ENCODE measurements at places on chromosomes 4 and X.

GRCh38 chr4:89486042-89486441 lies 178.4 kb upstream of the GPRIN3 start:
- DNase-seq: no peak
- no peak overlapping the region for H3K27ac ChIP-seq
- no peaks in the 10 kb centered on the region for H3K36me3 ChIP-seq
- H3K4me3 ChIP-seq: no peak overlapping the region

GRCh38 chr4:84146300-84146959 lies 352.7 kb downstream of the NKX6-1 start:
- no peaks in the 10 kb centered on the region for H3K4me1 ChIP-seq
- no peak for DNase-seq
- H3K27ac ChIP-seq: no peak overlapping the region
- no peaks in the 10 kb centered on the region for H3K27me3 ChIP-seq

- peaks cover 6% of the 10 kb centered on the region for H3K4me1 ChIP-seq
- DNase-seq: no peak
- no peak overlapping the region for H3K27ac ChIP-seq
Measured at GRCh38 chr4:26384380-26385057, 63.7 kb downstream of the RBPJ start.

DNA sequence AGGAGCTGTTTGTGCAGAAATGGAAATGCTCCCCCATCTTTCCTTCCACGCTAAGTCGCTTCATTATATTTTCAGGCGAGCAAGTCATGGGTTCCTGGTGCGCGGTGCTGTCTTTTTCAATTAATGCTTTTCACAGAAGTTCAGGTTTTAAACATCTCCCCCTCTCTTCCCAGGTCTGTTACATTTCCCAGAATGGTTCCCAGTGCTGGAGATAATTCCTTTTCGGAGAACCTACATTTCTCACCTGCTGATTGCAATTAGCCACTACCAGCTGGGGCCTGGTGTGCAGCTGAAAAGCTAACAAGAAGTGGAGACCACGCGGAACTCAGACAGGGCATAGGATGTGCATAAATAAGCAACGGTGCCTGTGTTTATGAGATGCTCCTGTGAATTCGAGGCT lies 217.8 kb downstream of the MID1IP1 start:
- no peaks in the 10 kb centered on the region for H3K36me3 ChIP-seq
- H3K4me3 ChIP-seq: no peak overlapping the region
- no peak overlapping the region for H3K27ac ChIP-seq

DNA sequence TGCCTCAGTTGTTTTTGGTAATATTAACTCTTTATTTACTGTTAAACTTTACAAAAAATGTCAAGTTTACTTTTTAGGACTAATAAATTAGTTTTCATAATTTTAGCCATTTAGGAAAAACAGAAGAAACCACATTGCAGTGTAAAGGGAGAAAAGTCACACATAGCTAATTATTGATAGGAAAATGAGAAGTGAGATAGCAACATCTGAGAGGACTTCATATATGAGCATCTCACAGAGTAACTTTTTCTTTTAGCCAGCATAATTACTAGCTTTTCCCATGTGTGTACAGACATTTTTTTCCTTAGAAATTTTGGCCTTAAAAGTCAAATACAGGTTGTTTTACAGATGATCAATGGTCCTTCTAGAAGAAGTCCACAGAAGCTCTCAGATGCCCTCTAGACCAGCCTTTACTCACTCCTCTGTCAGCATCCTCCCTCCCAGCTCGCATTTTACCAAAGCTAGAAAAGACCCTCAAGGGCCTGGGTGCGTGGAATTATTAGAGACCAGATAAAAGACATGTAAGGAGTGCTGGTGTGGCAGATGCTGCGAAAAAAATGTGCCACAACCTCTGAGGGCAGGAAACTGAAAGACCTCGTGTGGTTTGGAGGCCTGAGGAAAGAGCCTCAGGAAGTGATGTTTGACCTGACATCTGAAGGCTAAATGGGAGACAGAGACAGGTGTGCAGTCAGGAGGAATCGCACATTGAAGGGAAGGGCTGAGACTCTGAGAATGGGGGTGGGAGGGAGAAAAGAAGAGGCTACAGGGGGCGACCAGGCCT lies 156.9 kb downstream of the CBR4 start:
- peaks cover 25% of the 10 kb centered on the region for H3K36me3 ChIP-seq
- H3K4me3 ChIP-seq: peak overlapping the region; percentile 50
- H3K27ac ChIP-seq: peak overlapping the region; percentile 63
- peaks cover 5% of the 10 kb centered on the region for H3K27me3 ChIP-seq
- DNase-seq: no peak

DNA sequence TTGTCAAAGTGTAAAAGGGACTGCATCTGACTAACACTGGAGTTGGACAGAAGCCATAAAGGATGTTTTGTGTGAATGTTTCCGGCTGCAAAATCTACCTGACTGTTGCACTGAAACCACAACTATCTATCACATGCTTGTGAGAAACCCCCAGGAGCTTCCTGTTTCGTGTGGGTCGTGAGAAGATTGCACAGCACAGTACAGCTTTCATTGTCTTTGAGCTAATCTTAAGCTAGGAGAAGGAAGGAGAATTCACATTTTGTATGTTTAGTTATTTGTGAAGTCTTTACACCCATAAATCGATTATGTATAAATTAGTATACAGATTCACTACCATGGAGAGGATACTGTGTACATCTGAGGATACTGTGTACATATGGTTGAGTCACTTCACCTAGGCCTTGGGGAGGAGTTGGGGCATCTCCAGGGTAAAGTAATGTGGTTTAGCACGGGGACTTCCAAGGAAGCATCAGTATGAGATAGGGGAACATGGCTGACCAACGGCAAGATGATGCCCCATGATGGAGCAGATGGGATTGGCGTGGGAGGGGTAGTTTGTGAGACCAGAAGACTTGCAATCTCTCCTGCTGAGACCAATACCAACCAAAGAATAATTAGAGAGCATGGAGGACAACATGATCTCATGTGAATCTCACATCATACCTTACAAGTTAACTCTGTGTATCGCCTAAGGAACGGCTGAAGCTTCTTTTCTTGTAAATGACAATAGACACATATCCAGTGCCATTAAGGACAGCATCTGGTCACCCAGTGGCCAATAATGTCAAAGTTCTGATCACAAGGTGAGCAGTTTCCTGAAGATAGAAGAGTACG lies 43.1 kb upstream of the FAM9C start:
- DNase-seq: peak; percentile 73
- H3K4me1 ChIP-seq: peaks cover 87% of the 10 kb centered on the region
- peak overlapping the region; percentile 79 for H3K4me3 ChIP-seq
- peaks cover 2% of the 10 kb centered on the region for H3K36me3 ChIP-seq
- no peaks in the 10 kb centered on the region for H3K27me3 ChIP-seq

DNA sequence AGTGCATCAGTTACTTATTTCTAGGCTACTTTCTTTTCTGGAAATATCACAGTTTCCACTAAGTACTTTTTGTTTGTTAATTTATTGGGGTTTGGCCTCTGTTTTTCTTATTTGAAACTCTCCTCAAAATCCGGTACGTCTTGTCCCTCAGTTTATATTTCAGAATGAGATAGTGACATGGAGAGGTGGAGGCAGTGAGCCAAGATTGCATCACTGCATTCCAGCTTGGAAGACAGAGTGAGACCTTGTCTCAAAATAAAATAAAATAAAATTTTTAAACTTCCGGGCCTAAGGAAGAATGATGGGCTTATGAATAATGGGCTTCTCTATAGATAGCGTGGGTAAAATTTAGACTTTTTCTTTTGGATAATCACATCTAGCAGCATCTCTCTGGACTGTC lies 567.8 kb downstream of the TRIML1 start:
- DNase-seq: no peak
- H3K27ac ChIP-seq: no peak overlapping the region
- no peaks in the 10 kb centered on the region for H3K4me1 ChIP-seq

GRCh38 chr4:108287834-108288413 lies 119.2 kb upstream of the LEF1 start:
- H3K27ac ChIP-seq: no peak overlapping the region
- no peak overlapping the region for H3K4me3 ChIP-seq
- H3K27me3 ChIP-seq: no peaks in the 10 kb centered on the region
- H3K36me3 ChIP-seq: no peaks in the 10 kb centered on the region
- no peak for DNase-seq
- peaks cover 5% of the 10 kb centered on the region for H3K4me1 ChIP-seq

DNA sequence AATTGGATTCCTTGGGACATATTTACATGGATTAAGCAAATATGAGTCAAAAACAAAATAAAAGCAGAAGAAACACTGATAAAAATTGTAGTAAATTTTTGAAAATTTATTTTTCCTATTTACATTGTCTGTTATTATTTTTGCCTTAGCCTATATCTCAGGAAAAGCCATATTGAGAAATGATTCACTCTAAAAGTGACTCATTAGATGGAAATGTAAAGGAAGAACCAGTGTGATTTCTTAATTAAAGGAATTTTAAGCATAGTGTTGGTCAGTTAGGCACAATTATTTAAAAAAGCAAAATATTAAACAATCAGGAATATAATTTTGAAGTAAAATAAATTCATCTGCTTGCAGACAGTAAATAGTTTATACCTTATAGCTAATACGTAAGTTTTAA lies 167.4 kb upstream of the NAP1L5 start:
- peaks cover 10% of the 10 kb centered on the region for H3K27me3 ChIP-seq
- no peak overlapping the region for H3K27ac ChIP-seq
- H3K4me1 ChIP-seq: no peaks in the 10 kb centered on the region
- no peak for DNase-seq
- no peak overlapping the region for H3K4me3 ChIP-seq

GRCh38 chr4:107993969-107994368 lies 4.3 kb downstream of the HADH start:
- H3K4me3 ChIP-seq: peak overlapping the region; percentile 43
- peaks cover 16% of the 10 kb centered on the region for H3K36me3 ChIP-seq
- DNase-seq: no peak
- no peak overlapping the region for H3K27ac ChIP-seq

GRCh38 chr4:46931981-46932380 lies 22.9 kb upstream of the COX7B2 start:
- peak; percentile 2 for DNase-seq
- H3K27me3 ChIP-seq: no peaks in the 10 kb centered on the region
- no peak overlapping the region for H3K27ac ChIP-seq
- no peaks in the 10 kb centered on the region for H3K36me3 ChIP-seq

- H3K4me1 ChIP-seq: no peaks in the 10 kb centered on the region
- H3K27me3 ChIP-seq: no peaks in the 10 kb centered on the region
- H3K27ac ChIP-seq: no peak overlapping the region
- no peak overlapping the region for H3K4me3 ChIP-seq
Measured at GRCh38 chr4:84790769-84791565, 175.5 kb downstream of the WDFY3 start.

GRCh38 chr4:23006756-23007155 lies 314.0 kb downstream of the GBA3 start:
- no peak overlapping the region for H3K4me3 ChIP-seq
- no peaks in the 10 kb centered on the region for H3K4me1 ChIP-seq
- no peak overlapping the region for H3K27ac ChIP-seq
- no peaks in the 10 kb centered on the region for H3K27me3 ChIP-seq
- DNase-seq: no peak

GRCh38 chr4:45363931-45364330 lies 637.6 kb upstream of the GNPDA2 start:
- no peak overlapping the region for H3K4me3 ChIP-seq
- H3K4me1 ChIP-seq: no peaks in the 10 kb centered on the region
- DNase-seq: no peak
- H3K36me3 ChIP-seq: no peaks in the 10 kb centered on the region

- no peaks in the 10 kb centered on the region for H3K36me3 ChIP-seq
- H3K4me1 ChIP-seq: no peaks in the 10 kb centered on the region
- no peak for DNase-seq
- H3K27me3 ChIP-seq: no peaks in the 10 kb centered on the region
- H3K4me3 ChIP-seq: no peak overlapping the region
Measured at GRCh38 chrX:81779701-81780100, 577.8 kb downstream of the SH3BGRL start.

DNA sequence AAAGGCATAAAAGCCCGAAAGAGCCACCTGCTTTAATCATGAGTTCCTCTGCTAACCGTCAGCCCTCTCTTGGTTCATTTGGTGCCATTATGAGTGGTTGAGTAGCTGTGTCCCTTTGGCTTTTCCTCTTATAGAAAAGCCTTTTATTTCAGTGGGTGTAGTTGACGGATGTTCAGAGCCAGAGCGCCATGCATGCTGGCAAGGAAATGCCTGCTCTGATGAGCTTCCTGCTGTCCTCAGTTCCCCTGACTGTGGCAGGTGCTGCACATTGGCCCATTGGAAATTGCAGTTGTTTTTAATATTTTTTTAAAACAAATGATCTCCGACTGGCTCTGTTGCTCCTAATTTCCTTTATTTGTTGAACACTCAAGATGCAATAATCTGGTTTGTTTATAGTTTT lies 77.3 kb upstream of the LIMCH1 start:
- DNase-seq: no peak
- no peak overlapping the region for H3K27ac ChIP-seq
- peaks cover 7% of the 10 kb centered on the region for H3K27me3 ChIP-seq

- H3K27me3 ChIP-seq: no peaks in the 10 kb centered on the region
- DNase-seq: peak; percentile 62
- no peaks in the 10 kb centered on the region for H3K36me3 ChIP-seq
- H3K4me1 ChIP-seq: peaks cover 51% of the 10 kb centered on the region
- H3K4me3 ChIP-seq: peak overlapping the region; percentile 92
- peak overlapping the region; percentile 84 for H3K27ac ChIP-seq
Measured at GRCh38 chr4:48779095-48779997, 733 bp downstream of the FRYL start.

- no peak for DNase-seq
- no peaks in the 10 kb centered on the region for H3K36me3 ChIP-seq
- peaks cover 4% of the 10 kb centered on the region for H3K27me3 ChIP-seq
- H3K4me1 ChIP-seq: no peaks in the 10 kb centered on the region
- no peak overlapping the region for H3K27ac ChIP-seq
Measured at GRCh38 chrX:50635817-50636365, 165.3 kb upstream of the DGKK start.

DNA sequence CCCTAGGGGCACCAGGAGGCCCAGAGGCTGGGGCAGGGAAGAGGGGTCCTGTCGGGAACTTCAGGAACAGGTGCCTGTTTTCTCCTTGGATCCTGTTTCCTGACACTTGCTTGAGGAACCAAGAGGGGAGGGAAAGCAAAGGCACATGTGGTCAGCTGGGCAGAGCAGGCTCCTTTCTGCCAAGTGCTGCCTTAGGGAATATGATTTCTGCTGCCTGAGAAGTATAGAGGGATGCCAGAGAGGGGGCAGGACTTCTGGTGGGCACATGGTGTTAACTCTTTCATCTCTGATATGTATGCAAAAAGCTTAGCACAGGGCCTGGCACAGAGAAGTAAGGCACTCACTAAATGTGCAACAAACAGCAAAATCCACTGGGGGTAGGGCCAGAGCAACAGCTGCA lies 51.2 kb upstream of the PJA1 start:
- H3K27me3 ChIP-seq: no peaks in the 10 kb centered on the region
- DNase-seq: no peak
- H3K36me3 ChIP-seq: no peaks in the 10 kb centered on the region
- no peak overlapping the region for H3K4me3 ChIP-seq
- no peak overlapping the region for H3K27ac ChIP-seq

- no peaks in the 10 kb centered on the region for H3K4me1 ChIP-seq
- no peak for DNase-seq
- H3K36me3 ChIP-seq: peaks cover 22% of the 10 kb centered on the region
- no peak overlapping the region for H3K27ac ChIP-seq
Measured at GRCh38 chrX:153714256-153714655, 9.9 kb downstream of the BCAP31 start.

GRCh38 chr4:155887847-155888570 lies 15.5 kb upstream of the TDO2 start:
- no peaks in the 10 kb centered on the region for H3K4me1 ChIP-seq
- H3K4me3 ChIP-seq: no peak overlapping the region
- DNase-seq: no peak
- H3K36me3 ChIP-seq: no peaks in the 10 kb centered on the region
- peaks cover 5% of the 10 kb centered on the region for H3K27me3 ChIP-seq

GRCh38 chrX:111896148-111896547 lies 20.2 kb downstream of the TRPC5OS start:
- H3K4me3 ChIP-seq: no peak overlapping the region
- H3K4me1 ChIP-seq: no peaks in the 10 kb centered on the region
- no peaks in the 10 kb centered on the region for H3K36me3 ChIP-seq
- no peak for DNase-seq
- no peak overlapping the region for H3K27ac ChIP-seq

Data from stimulated activated naive B cell treated with anti-CD40 and anti-IgM and Interleukin-4, amounts not matched to agents 10 μg/mL and 1 μg/mL and 100 μg/mL, for 72 hours (primary cell).